ENCODE measurements at places on chromosomes 16 and 17.

- DNase-seq: no peak
These were observed 742.8 kb upstream of the SOX9 start for GRCh38 chr17:71378036-71378435.

GRCh38 chr17:64277831-64278562 lies 14.9 kb upstream of the TEX2 start:
- no peak for DNase-seq

DNA sequence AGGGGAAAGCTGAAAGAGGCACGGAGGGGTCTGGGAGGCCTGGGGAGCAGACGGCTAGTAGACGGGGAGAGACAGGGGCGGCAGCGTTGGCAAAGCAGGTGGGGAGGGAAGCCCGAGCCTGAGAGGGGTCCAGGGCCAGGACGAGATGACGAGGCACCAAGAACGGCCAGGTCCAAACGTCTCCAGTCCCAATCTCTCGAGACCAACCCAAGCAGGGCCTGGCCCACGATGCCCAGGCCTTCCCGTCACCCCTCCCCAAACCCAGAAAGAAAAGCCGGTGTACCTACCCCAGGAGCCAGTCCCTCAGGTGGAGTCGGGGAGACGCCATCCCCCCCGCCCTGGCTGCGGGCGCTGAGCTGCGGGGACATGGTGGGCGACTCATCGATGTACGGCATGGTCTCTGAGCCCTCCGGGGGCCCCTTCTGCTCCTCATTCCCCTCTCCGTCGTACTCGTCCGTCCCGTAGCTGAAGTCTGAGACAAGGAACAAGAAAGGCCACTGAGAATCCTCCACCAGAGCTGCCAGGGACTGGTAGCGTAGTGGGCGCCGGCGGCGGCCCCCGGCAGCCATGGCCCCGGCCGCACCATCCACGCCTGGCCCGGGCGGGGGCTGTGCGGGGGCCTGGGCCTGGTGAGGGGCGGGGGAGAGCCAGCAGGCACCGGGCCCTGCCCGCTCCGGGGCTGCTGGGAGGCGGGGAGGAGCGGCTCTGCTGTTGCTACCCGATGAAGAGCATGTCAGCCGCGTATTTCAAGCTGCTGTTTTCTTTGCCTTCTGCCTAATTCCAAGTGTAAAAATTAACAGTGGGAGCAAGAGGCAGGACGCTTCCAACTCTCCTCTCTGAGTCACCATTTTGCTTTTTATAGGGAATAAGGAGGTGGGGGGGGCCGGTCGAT lies 54.6 kb downstream of the ABR start:
- no peak for DNase-seq

GRCh38 chr17:64355536-64356303 lies 34.9 kb downstream of the PECAM1 start:
- no peak for DNase-seq

DNA sequence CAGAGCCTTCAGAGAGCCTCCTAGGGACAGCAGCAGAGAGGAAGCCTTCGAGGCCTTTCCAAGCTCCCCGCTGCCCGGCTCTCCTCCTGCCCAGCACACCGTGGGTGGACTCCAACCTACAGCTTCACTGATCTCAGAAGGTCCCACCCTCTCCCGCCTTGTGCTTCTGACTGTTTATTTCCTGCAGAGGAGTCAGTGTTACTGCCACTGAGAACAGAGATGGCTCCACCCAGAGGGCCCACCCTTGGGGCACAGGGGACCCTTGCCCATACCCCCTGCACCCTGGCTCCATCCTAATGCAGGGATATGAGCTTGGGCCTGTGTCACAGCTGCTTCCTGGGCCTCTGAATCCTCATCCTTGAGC lies 52.8 kb upstream of the TOB1 start:
- DNase-seq: no peak

- DNase-seq: no peak
These were observed 40.0 kb upstream of the IL21R start for GRCh38 chr16:27361987-27362386.

DNA sequence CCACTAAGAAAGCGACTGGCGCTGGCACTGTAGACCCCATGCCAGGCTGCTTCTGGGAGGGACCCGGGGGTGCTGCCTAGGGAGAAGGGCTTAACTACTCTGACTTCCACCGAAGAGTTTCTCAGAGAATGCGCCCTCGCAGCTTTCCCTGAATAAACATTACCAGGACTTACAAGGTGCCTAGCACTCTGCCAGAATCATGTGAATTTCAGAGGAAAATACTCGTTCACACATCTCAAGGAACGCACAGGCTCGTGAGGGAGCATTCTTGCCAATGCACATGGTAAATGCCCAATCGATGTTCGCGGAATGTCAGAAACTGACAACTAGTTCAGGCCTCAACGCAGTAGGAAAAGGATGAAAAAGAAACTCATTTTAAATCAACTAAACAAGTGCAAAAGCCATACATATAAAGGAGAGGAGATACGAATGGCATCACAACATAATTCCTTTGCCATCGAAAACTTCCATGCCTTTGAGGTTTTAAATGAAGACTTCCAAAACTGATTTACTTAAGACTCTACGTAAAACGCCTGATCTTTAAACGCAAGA lies 999 bp downstream of the CMC2 start:
- DNase-seq: no peak

DNA sequence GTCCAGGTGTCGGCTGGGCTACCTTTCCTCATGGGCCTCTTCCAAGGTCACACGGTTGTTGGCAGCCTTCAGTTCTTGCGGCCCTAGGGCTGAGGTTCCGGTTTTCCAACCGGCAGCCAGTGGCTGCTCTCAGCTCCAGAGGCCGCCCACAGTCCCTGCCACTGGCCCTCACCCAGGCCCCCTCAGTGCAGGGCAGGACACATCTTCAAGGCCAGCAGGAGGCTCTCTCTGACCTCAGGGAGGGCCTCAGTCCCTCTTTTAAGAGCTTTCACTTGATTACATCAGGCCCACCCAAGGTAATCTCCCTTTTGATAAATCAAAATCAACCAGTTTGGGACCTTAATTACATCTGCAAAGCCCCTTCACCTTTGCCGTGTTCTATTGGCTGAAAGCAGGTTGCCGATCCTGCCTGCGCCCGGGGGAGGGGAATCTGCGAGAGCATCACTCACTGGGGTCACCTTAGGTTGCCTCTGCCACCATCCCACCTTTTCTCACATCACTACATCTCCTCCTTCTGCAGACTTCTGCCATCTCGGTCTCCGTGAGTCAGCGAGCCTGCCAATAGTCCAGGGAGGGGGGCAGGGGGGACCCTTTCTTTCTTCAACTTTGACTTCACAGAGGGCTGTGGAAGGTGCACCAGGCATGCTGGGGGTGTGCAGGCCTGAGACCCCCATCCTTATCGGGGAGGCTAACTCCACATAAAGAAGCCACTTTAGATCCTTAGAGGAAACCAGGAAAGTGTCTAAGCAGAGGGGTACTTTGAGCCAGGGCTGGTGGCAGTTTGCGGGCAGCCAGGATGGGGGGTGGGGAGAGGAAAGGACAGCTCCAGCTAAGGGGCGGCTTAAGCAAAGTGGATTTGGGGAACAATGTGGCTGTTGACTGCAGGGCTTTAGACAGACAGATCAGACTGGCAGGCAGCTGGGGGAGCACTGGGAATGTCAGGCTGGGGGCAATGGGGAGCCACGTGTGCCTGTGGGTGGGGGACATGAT lies 28.8 kb upstream of the NXPH3 start:
- DNase-seq: no peak

- DNase-seq: no peak
These were observed 498.3 kb upstream of the EEF2KMT start for GRCh38 chr16:5595849-5596248.

DNA sequence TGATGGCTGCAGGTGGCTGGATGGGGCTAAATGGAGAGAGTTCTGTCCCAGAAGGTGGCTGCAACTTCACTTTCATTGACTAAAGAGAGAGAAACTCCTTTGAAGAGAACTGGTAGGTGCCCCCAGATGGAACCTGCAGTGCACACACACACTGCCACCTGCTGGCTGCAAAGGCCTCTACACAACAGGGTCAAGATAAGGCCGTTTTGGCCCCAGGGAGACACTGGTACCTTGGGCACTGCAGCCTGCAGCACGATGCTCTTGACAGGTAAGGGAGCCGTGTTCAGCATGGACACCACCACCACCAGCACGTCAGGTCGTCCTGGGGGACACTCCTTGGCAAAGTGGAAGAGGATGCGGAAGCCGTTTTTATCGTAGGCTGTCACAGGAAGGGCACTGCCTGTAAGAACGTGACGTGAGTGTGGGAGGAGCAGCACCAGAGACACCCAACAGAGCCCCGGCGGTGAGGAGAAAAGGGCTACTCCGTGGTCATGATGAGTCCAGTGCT lies 22.7 kb downstream of the GGA3 start:
- DNase-seq: peak; percentile 81

- DNase-seq: no peak
These were observed 243.5 kb downstream of the FOXL1 start for GRCh38 chr16:86821895-86822294.

DNA sequence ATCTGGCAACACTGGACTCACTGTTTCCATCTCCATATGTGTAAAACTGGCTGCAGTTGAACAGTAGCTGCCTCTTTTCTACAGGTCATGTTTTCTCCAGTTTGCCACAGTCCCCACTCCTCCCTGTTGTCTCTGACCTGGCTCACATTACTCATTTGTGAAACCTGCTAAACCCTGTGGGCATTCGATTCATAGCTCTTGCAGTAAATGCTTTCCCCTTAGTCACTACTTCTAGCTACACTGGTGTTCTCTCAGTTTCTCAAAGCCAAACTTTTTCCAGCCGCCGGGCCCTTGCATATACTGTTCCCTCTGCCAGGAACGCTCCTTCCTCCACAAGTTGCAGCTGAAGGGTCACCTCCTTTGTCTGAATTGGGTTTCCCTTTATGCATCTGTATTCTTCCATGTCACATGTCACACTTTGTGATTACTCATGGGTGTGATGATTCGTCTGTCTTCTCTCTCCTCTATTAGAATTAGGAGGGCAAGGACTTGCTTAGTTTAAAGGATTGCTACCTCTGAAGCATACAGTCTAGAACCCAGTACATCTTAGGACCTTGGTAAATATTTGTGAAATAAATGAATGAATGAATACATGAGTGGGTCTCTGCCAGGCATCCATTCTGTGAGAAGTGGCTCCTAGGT lies 15.0 kb upstream of the MT4 start:
- no peak for DNase-seq

GRCh38 chr17:44108440-44109311 lies 14.8 kb downstream of the HDAC5 start:
- no peak for DNase-seq

DNA sequence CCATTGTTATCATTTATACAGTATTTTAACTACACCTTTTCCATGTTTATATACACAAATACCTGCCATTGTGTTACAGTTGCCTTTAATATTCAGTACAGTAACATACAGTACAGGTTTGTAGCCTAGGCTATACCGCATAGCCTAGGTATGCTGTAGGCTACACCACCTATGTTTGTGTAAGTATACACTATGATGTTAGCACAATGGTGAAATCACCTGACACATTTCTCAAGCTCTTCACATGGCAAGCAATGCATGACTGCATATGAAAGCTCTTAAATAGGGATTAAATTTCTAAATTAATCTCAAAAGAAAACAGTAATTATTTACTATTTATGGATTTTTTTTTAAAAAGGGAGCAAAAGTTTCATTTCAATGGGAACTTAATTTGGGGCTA lies 12.0 kb downstream of the LRRC37B start:
- DNase-seq: no peak

GRCh38 chr17:41975099-41976083 lies 8.8 kb downstream of the CNP start:
- DNase-seq: no peak

- DNase-seq: no peak
These were observed 59.6 kb downstream of the TNFRSF13B start for GRCh38 chr17:16912021-16912962.

GRCh38 chr16:84084570-84085270 lies 32.0 kb downstream of the MBTPS1 start:
- DNase-seq: peak; percentile 69

DNA sequence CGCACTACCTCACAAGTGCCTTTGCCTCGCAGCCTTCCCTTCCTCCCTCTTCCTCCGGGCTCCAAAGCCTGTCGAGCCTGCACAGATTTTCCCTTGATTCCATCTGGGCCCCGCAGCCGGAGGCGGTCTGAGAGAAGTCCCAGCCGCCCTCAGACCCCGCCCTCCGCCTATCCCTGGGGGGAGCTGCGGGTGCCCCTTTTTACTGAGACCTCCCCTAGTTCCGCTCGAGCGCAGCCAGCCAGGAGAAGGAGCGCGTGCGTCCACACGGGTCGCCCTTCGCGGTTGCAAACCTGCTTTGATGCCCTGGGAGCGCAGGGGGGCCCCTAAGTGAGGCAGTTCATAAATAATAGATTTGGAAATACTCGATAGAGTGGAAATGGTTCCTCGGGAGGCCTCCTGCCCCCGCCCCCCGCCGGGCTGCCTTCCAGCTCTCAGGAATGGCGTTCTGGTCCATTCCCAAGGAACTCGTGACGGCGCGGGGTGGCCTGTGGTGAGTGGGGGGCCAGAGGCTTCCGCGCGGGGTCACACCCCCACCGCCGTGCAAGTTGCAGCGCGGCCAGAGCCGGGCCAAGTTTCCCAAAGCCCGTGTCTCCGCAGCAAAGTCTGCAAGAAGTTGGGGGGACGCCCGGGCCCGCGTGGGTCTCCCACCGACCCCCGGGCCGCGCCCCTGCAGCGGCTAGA lies 610 bp downstream of the C16orf74 start:
- no peak for DNase-seq

DNA sequence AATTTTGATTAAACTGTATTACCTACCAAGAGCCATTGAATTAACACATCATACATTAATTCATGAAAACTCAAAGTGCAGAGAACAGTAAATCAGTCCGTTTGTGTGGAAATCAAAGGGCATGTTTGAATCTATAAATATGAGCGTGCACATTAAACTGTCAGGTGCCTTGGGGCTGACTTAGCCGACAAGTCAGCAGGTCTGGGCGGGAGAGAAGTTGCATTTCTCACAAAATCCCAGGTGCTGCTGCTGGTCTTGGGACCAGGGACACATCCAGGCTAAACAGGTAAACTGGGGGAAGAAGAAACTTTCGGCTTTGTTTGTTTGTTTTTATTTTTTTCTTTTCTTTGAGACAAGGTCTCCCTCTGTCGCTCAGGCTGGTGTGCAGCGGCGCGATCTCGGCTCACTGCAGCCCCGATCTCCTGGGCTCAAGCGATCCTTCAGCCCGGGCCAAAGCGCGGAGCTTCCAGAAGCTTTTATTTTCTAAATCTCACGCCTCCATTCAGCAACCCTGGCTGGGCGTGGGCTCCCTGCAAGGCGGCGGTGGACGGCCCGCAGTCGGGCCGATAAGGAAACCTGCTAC lies 213.9 kb downstream of the MRTFB start:
- no peak for DNase-seq

- DNase-seq: no peak
These were observed 190.2 kb upstream of the CDH11 start for GRCh38 chr16:65312071-65312470.

- no peak for DNase-seq
These were observed 59.8 kb downstream of the BANP start for GRCh38 chr16:88010968-88011483.

GRCh38 chr17:30780343-30780742 lies 44.1 kb downstream of the CRLF3 start:
- no peak for DNase-seq
